Nephron progenitor cell (in vitro differentiated cells): ENCODE measurements at places on chromosomes 12 and 14.

DNA sequence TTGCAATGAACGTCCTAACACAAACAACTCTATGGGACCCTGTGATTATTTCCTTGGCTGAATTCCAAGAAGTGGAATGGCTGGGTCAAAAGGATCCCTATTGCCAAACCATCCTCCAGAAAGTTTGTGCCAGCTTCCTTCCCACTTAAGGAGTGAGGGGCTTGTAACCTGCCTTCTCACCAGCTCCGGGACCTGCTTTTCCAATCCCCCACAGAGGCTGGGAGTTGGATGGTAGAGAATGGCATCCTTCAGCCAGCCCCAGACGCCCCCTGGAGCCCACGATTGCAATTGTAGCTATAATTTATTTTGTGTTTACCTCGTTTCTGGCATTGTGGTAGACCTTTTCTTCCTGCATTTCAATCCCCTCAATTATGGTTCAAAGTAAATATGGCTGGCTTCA is 9.7 kb upstream of the ZDHHC22 start:
- DNase-seq = peak; percentile 63

DNA sequence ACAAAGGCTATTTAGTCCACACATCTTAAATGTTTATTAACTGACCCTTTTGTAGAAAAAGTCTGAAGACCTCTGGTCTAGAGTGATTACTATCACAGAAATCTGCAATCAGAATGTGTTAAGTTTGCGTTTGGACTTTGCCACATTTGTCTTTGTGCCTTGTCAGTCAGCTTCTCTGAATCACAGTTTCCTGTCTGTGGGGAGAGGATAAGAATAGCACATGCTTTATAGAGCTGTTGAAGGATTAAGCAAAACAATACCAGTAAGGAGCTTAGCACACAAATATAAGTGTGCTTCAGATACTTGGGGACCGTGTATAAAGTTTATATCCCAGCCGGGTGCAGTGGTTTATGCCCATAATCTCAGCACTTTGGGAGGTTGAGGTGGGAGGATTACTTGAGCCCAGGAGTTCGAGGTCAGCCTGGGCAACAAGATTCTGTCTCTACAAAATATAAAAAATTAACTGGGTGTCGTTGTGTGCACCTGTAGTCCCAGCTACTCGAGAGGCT is 63.0 kb upstream of the BTG1 start:
- DNase-seq = no peak

DNA sequence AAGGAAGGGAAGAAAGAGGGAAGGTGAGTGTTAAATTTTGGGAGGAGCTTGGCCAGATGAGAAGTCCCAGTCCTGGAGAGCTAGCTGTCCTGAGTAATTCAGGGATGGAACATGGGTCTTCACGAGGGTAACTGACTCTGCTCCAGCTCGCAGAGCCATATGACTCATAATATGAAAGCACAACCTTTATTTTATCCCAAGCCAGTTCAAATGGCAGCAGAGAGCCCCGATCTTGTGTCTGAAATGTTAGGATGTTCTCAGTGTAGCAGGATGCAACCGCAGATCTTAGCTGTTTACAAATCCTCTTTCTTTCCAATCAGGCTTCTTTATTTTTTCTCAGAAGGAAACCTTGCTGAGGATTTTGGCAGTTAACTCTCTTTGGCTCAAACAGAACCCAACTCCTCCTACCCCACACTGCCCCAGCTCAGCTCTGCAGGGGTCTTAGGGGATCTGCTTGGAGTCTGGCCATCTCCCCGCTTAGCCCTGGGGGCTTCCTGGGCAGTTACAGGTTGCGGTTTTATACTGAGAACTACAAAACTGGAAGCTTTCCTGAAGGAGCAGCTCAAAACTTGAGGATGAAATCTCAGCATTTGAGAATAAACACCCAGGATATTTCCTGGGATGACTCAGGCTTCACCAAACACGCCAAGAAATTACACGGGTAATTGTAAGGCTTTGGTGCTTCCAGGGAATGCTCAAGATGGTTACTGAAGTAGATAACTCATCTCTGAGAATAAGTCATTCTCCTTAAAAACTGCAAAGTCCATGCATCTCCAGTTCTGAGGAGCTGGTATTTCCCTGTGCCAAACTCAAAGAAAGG is 92.5 kb downstream of the VCPKMT start:
- no peak for DNase-seq

GRCh38 chr12:89350630-89351488 is 1.4 kb downstream of the DUSP6 start:
- no peak for DNase-seq

GRCh38 chr14:65164068-65164824 is 61.9 kb upstream of the MAX start:
- peak; percentile 40 for DNase-seq

DNA sequence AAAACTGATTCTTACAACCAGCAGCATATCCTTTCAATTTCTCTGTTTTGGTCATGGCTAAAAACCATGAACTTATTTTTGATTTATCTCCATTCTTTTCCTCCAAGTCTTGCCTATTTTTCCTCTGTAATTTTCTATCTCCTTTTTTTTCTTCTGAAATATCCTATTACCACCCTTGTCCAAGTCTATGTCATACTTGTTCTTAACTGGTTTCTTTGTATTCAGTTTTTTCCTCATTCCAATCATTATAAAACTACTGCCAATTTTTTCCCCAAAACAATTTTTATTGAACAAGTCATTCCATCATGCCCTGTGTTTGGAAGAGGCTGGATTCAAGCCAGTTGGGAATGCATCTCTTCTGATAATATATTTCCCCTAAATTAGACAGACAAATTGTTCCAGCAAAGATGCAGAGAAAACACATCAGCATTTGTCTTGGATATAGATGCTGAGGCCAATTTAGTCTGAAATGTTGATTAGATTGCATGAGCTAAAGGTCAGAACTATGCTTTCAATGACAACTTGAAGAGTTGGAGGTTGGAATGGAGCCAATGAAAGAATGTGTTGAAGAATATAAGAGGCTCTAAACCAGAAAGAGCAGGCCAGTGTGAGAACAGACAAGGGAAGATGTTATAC is 30.7 kb downstream of the OTOGL start:
- DNase-seq = no peak

GRCh38 chr12:16282978-16283377 is 5.5 kb upstream of the SLC15A5 start:
- DNase-seq = no peak

GRCh38 chr14:73269729-73270531 is 32.6 kb downstream of the PAPLN start:
- peak; percentile 80 for DNase-seq

DNA sequence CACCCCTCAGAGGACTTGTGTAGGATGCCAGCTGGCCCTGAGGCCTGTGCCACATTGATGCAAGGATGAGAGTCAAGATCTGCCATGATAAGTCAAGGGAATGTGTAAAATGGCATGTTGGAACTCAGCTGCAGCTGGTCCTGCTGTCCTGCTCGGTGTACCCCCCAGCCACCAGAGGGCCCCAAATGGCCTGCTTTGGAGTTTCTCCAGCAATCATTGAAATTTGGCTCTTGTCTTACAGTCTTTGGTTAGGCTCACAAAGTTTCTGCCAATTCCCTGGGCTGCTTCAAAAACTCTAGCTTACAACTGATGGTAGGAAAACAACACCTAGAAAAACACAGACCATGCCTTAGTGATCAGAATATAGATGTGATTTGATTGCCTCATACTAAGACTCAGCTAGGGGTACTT is 76.8 kb downstream of the HSD17B6 start:
- peak; percentile 40 for DNase-seq

DNA sequence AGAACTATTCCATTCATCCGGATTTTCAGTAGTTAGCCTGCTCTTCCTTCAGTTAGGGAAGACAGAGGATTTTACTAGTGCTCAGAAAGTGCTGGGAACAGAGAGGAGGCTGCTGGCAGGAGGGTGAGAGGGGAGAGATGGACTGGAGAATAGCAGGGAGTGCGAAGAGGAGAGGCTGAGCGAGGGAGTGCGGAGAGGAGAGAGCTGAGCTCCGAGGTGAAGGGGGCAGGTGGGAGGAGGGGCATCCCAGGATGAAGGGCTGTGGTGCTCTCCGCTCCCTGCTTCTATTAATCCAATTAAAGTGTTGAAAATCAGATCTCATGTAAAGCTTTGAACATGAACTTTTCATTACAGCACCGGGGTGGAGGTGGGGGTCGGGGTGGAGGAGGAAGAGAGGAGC is 20.4 kb upstream of the SMOC1 start:
- no peak for DNase-seq

GRCh38 chr12:6391013-6391412 is 7.1 kb downstream of the LTBR start:
- DNase-seq = no peak

DNA sequence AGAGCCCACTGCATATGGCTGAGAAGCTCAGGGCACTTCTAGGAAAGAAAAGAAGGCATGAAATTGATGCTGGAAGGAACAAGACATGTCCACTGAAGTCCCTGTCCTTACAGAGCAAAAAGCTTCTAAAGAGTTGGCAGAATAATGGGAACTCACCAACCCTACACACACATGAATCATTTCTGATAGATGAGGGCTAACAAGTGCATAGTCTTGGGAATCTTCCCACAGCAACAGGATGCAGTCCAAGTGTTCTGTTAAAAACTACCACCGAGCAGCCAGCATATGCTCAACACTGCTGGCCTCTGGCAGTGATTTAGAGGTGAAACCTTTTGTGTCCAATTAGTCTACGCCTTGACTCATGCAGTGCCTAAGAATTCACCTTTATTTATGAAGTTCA is 44.8 kb downstream of the RHOJ start:
- DNase-seq = no peak

DNA sequence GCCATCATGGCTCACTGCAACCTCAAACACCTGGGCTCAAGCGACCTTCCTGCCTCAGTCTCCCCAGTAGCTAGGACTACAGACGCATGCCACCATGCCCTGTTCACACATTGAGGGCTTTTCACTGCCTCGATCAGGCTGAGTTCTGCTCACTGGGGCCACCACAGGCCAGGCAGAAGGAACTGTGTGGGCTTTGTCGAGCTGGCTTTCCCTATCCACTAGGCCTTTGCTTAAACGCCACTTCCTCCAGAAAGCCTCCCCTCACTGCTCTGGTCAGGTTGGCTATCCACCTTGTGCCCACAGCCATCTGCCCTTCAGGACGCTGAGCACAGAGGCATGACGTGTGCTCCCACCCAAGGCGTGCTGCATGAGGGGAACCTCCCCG is 45.2 kb downstream of the MLXIP start:
- DNase-seq = no peak

DNA sequence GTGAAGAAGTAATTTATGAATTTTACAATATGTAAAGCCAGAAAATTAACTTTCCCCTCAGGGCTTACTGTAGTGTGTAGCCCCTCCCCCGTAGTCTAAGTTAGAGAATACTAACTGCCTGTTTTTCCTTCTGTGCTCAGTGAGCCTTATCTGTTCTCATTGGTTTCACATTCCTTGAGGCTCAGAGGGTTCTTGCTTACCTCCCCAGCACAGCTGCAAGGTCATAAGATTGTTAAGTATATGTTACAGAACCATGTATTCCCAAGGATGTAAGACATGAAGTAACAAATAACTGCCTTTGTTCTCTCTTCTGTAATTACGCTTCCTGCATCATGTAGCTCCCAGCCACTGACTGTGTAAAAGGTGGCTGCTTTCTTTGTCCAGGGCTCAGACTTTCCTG is 1351.1 kb downstream of the TMEM121 start:
- DNase-seq = no peak

GRCh38 chr12:9051158-9051550 is 61.8 kb downstream of the KLRG1 start:
- no peak for DNase-seq

DNA sequence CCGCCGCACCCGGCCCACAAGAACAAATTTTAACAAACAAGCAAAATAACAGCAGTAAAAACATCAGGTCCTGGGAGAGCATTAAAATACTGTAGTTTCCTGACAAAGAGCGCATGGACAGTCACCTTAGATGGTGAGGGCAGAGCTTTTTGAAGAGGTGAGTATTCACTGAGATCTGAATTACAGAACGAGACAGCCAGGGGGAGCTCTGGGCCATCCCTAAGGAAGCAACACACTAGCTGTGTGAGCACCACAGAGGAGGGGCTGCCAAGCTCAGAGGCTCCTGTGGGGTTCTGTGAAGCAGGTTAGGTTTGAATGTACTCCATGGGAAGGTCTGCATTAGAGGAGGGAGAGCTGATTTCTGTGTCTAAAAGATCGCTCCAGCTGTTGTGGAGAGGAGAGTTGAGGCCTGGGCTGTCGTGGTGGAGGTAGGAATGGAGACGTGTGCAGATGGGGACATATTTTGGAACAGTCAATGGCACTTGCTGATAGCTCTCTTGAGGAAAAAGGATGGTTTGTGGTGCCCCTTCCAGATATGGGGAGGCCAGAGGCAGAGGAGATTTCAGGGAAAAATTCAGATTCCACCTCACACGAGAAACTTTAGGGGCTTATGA is 72.9 kb downstream of the TRAFD1 start:
- peak; percentile 60 for DNase-seq

DNA sequence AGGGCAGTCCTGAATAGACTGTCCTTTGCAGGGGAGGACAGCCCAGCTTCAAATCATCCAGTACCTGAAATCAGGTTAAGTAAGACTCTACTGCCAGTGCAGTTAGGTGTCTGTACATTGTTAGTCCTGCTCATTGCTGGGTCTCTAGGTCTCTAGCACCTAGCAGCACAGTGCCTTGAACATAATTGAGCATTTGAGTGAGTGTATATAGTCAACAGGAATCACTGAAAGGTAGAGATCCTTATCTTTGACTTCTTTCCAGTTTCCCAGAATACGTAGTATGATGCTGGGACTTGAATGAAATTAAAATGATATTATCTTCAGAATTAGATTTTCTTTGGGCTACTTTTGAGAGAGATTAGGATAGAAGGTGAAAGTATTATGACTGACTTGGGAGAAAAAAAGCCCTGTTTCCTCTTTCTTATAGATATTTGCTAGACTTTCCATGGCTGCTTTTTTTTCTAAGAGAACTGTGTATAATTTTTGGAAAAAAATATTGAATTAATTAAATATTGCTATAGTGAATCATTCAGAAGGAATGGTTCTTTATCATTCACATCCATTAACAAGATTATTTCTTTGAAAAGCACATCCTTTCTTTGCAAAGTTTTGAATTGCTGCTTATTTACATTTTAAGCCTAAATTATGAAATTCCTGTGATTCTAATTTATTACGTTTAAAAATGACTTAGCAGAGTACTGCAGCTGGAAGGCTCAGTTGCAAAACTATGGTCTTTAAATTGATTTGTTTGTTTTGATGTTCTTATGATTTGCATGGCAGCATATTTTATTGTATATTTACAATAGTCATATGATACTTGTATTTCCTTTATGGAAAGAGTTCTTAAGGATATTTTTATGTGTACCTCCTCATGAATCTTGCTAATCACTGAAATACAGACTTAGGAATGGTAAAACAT is 51.6 kb downstream of the PPP4R4 start:
- no peak for DNase-seq

GRCh38 chr14:65074449-65075150 is 27.7 kb downstream of the MAX start:
- DNase-seq = no peak

- DNase-seq = no peak
These were observed 39.6 kb downstream of the SUSD6 start for GRCh38 chr14:69650948-69651369.

GRCh38 chr14:73457041-73457923 is 1.1 kb downstream of the NUMB start:
- DNase-seq = no peak
